ENCODE measurements at places on chromosomes 13 and 19.

DNA sequence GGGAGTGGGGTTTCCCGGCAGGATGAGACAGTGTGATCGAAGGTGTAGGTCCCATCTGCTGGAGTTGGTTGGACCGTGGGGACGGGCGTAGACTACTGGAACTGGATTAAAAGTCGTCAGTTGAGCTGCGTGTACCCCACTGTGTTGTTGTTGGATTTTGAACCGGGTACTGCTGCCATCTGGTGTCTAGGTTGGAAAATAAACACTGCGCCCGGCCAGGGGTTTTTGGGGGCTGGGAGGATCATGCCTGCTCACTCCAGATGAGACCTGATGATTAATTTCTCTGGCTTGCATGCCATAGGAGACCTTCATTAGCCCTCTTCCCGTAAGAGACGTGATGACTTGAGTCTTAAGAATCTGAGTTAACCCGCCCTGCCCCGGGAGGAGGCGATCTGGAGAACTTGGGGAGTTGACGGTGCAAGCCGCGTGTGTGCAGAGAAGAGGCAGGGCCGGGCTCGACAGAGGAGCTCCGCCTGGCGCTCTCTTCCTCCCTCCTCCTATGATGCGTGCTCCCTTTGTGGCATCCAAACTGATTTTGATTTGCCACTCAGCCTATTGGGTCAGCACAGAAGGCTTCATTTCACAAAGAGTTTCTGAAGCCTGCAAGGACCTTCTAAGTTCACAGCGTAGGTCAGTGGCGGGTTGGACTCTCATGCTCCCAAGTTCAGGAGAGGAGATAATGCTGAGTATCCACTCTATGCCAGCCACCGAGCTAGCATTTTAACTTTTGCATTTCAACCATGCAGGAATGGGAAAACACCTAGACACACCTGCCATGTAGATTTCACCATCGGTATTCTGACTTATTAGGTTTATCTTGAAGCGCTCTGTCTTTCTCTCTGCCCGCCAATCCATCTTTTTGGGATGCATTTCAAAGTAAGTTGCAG lies 2.7 kb downstream of the UHRF1 start:
- peak; percentile 77 for DNase-seq

DNA sequence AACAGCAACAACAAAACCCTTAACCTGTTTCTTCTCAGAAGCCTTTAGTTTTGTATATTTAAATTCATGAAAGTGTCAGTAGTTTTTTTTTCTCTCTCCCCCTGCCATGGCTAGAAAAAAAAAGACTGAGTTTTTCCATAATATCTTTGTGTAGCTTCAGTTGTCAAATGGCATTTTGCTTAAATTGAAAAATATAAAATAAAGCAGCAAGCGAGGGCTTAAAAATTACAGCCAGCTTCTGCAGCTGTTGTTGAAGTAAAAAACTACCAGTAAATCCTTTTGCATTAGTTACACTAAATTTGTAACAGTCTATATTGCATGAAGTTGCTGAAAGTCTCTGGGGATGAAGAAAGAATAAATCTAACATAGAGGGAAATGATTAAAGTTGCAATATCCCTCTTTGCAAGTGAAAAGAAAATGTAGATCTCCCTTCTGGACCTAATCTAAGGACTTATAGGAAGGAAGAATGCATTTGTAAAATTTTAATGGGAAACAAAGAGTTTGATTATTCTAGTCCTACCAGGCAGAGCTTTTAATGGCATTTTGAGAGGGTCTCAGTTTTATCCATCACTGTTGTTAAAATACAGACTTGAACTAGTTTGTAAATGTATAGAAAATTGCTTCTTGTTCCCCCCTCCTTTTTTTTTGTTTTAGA lies 215.7 kb downstream of the ATP8A2 start:
- DNase-seq: no peak

DNA sequence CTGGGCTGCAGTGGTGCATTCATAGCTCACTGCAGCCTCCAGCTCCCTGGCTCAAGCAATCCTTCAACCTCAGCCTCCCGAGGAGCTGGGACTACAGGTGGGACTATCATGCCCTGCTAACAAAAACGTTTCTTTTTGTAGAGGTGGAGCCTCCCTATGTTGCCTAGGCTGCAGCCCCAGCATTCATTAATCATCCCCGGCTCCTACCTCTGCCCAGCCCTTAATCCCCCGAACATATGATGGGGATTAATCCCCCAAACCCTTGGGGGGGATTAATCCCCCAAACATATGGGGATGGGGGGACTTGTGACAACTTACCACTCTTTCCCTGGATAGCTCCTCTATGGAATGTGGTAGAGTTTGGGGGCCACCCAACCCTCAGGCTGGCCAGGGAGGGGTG lies 45.9 kb downstream of the SUGP2 start:
- DNase-seq: no peak

GRCh38 chr13:44974056-44974793 lies 15.0 kb downstream of the NUFIP1 start:
- DNase-seq: no peak

GRCh38 chr19:39428283-39429112 lies 7.3 kb downstream of the RPS16 start:
- DNase-seq: no peak

All from mucosa of descending colon (tissue), 3 donors.